ENCODE measurements at places on chromosomes 16 and 17. TPM values are rescaled to one million over a fixed set of nuclear protein-coding genes. Genes with fewer than 3 reads are reported as not detected.

- no peak for DNase-seq
Measured at GRCh38 chr16:10020866-10021265, 161.4 kb downstream of the GRIN2A start.

DNA sequence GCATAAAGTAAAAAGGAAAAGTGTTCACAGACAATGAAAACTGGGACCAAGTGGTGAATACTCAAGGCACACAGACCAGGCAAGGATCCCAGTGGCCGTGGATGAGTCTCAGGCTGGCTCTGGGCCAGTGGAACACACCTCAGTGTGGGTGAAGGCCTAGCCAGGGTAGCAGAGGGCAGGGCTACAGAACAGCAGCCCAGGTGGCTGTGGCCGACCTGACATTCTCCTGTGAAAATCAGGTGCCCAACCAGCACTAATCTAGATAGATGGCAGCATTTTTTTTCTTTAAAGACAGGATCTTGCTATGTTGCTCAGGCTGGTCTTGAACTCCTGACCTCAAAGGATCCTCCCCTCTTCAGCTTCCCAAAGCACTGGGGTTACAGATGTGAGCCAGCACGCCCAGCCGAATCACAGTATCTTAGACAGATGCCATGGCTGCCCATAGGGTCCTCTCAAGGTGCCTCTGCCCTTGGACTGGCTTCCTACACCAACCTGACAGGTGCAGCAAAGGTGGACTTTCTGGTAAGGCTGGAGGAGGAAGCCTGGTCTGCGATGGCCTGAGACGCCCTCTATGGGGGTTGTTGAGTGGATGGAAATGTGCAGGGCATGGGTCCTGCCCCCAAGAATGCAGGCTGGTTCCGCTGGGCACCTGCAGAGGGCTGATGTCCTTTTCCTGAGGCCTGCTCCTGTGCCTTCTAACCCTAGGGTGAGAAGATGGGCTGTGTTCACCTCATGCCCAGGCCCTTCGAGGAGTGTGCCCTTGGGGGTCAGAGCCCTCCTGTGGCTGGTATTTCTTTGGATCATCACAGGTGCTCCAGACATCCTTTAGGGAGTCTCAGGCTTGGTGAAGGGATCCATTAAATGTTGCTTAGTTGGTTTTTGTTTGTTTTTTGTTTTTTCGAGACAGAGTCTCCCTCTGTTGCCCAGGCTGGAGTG is 3.8 kb upstream of the P4HB start:
- peak; percentile 56 for DNase-seq

DNA sequence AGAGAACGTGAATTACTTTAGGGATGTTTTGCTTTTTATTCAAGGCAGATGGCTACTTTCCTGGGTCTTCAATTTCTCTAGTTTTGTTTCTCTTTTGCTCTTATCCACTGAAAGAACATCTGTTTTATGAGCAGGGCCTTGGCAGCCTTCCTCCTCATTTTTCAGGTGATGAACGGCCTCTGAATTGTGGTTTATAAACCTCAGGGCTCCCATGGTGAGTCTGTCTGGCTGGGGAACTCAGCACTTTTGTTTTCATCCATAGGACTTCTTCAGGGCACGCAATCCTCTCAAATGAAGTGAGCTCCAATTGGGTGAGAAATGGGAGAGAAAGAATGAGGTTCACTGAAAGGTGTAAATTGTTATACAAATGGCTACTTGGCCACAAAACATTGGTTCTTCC is 186.4 kb upstream of the ERCC4 start:
- no peak for DNase-seq

KRTAP2-2 gene
- total RNA-seq, result not detected

GRCh38 chr16:57403965-57404817 is at the start of gene CCL17:
TSS of gene CCL17 (plus strand) at chr16:57404767. CDS start at chr16:57413933, 9,166 bp downstream.
- DNase-seq, result no peak

ZNHIT3 gene
- 54.9 TPM for total RNA-seq

DNA sequence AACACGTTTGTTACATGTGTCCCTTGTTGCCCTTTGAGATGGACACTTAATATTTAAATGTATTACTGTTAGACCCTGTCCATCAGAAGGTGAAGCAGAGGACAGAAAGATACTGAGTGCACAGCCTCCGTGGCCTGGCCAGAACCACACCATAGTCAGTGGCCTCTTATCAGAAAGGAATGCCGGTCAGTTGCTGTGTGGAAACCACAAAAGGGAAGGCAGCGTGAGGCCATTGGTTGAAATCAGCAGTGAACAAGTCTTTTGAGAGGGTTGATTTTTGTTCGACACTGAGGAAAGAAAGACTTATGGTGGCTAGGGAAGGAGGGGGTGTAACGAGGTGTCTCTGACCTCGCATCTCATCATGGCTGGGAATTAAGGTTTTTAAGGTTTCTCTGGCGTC is 85.4 kb upstream of the CLEC18A start:
- DNase-seq, result peak; percentile 30

GRCh38 chr17:51913491-51914205 is 244.9 kb downstream of the CA10 start:
- DNase-seq, result no peak

MPG gene
- total RNA-seq, result 70.9 TPM

CCL13 gene
- total RNA-seq, result not detected

GRCh38 chr16:8583732-8584131 is 6.6 kb downstream of the TMEM114 start:
- no peak for DNase-seq

DNA sequence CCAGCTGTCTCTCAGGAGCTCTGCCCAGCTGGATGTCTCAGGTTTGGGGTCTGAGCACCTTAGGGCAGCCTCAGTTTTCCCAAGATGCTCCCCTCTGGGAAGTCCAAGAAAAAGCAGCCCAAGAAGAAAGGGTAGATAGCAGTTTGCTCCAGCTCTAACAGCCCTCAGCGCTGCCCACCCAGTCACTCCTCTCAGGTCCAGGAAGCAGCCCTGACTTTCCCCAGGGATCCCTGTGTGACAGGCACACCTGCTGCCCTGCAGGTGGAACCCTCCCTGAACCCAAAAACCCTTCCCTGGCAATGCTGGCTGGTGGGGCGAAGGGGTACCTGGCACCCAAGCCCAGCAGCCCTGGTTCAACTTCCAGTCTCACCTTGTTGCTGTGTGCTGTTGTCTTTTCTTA is 48.1 kb downstream of the BEAN1 start:
- no peak for DNase-seq

GRCh38 chr16:84471316-84471715 is 33.1 kb downstream of the MEAK7 start:
- DNase-seq, result no peak

EVPL gene
- 0.16 TPM for total RNA-seq

GRCh38 chr16:24478401-24478800 is 61.0 kb upstream of the RBBP6 start:
- DNase-seq, result no peak

DNA sequence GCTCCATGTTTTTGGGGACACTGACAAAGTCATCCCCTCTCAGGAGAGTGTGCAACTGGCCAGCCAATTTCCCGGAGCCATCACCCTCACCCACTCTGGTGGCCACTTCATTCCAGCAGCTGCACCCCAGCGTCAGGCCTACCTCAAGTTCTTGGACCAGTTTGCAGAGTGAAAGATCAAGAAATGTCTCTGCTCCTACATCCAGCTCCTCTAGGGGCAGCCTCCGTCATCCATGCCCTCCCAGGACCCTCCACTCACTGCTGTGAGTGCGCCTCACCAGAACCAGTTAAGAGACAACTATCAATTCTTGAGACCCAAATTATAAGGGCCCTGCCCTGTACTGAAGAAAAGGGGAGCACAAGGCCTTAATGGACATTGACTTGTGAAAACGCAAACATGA is 1.1 kb downstream of the OVCA2 start:
- peak; percentile 26 for DNase-seq

DNA sequence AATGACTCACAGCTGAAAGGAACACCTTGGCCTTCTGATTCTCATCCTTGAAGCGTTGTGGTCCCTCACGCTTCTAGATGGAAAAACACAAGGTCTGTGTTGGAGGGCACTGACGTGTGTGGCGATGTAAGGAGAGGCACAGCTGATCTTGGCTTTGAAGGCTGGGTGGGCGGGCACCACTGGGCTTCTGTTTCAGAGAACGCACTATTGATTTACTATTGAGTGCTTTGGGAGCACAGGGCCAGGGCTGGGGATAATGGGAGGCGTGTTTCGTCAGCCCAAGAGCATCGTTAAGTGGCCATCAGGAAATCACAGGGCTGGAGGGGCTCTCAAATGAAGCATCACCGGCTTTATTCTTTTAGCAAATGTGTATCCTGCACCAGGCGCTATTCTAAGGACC is 70.7 kb downstream of the CMIP start:
- no peak for DNase-seq

DNA sequence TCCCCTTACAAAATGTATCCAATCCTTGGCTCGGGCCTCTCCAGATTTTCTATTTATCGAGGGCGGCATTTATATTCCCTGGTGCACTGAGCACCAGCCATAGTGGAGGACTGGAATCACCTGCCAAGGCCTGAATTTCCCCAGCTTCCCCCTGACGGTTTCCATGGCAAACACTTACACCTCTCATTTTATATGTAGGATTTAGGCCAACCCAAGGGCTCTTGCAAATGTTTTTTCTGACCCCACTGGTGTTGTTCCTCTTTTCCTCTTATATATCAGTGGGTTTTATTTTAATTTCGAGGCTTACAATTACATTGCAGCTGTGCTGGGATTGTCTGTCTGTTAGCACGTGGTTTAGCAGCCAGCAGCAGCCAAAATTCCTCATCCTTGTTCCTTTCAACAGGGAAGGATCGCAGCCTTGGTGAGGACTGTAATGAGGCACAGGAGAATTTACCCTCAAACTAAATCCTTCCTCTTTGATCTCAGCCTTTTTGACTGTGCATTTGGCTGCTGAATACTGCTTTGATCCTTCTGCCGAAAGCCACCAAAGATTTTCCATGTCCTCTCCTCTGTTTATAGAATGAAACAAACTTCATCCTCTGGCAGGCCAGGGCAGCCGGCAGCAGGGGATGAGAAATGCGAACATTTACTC is 26.5 kb upstream of the CES5A start:
- no peak for DNase-seq

DNA sequence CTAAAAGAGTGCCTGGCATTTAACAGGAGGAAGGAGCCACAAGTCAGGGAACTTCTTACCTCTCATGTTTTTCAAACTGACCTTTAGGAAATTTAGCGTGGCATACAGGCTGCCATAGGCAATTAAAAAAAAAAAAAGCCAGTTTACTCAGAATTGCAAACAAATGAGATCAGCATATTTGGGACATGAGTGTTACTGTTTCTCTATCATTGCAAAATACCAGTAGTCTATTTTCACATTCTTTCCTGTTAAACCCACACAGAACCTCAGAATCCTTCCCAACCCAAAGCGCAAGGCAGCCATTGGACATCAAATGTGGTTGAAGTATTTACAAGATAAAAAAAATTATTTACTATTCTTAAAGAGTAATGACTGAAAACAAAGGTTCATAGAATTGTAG is 366.4 kb upstream of the DYNLRB2 start:
- no peak for DNase-seq

DNA sequence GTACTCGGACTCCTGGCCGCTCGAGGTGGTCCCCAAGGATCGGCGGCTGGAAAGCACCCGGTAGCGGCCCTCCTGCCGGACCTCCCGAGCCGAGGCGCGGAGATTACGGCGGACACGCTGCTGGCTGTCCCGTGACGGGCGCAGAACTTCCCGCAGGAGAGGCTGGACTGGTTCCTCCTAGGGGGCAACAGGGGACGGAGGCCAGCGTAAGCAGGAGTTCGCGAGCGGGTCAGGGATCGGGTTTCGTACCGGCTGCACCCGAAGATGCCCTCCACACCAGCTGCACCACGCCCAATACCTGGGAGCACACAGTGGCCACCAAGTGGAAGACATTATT is 341 bp downstream of the SLC7A6OS start:
- peak; percentile 7 for DNase-seq

GAS2L2 gene
- total RNA-seq, result not detected

GRCh38 chr17:80045703-80046102 is 9.3 kb downstream of the CCDC40 start:
- no peak for DNase-seq

DNA sequence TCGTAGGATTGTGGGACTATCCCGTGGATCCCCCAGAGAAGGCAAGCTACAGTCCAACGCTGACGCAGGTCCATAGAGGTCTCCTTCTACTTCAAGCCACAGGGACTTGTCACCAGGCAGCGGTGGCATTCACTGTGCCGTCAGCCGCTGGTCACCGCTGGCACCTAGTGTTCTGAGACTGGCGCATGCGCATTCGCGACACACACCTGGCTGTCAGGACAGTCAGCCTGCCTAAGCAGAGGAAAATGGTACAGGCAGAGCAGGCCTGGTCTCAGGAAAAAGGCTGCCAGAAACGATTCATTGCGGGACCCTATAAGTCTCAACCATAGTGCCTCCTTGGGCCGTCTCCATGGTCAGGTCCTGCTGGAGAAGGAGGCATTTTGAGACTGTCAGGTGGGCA is 138.0 kb upstream of the WSB1 start:
- DNase-seq, result no peak

EPX gene
- total RNA-seq, result 0.27 TPM

NOD2 gene
- total RNA-seq, result not detected

CACNG3 gene
- not detected for total RNA-seq

DNA sequence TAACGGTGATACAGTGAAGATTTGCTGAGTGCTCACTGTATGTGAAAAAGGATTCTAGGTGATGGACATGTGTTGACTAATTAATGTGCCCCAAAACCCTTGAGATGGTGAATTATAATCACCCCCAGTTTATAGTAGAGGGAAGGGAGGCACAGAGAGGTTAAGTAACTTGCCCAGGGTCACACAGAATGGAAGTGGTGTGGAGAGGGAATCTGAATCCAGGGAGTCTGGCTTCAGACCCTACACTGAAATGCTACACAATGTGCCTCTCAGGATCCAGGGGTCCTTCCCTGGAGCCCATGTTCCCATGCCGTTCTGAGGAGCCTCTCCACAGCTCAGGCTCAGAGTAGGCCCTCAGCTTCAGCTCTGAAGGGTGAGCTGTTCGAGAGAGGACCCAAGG is 11.6 kb downstream of the TRPV2 start:
- DNase-seq, result no peak

- DNase-seq, result peak; percentile 50
Measured at GRCh38 chr17:34892461-34893249, 68.6 kb downstream of the CCT6B start.

- no peak for DNase-seq
Measured at GRCh38 chr17:69228576-69228975, at the start of gene ABCA10. TSS of gene ABCA10 (minus strand) at chr17:69228824. CDS start at chr17:69225358, 3,466 bp downstream.

- no peak for DNase-seq
Measured at GRCh38 chr16:88610080-88610479, 28.3 kb upstream of the IL17C start.

ABCA10 gene
- total RNA-seq, result 0.67 TPM

GRCh38 chr16:12458591-12459358 is 344.9 kb downstream of the CPPED1 start:
- DNase-seq, result no peak

GRCh38 chr16:82586130-82586529 is 40.6 kb upstream of the CDH13 start:
- no peak for DNase-seq

NPW gene
- not detected for total RNA-seq

CDT1 gene
- 13.8 TPM for total RNA-seq

UBN1 gene
- 14.5 TPM for total RNA-seq

PRSS21 gene
- total RNA-seq, result not detected

SRCIN1 gene
- total RNA-seq, result 0.37 TPM

KRT40 gene
- not detected for total RNA-seq
